ENCODE measurements at places on chromosomes 2 and 18.

- no peak for DNase-seq
These were observed 634 bp upstream of the MSGN1 start for GRCh38 chr2:17815468-17816184.

DNA sequence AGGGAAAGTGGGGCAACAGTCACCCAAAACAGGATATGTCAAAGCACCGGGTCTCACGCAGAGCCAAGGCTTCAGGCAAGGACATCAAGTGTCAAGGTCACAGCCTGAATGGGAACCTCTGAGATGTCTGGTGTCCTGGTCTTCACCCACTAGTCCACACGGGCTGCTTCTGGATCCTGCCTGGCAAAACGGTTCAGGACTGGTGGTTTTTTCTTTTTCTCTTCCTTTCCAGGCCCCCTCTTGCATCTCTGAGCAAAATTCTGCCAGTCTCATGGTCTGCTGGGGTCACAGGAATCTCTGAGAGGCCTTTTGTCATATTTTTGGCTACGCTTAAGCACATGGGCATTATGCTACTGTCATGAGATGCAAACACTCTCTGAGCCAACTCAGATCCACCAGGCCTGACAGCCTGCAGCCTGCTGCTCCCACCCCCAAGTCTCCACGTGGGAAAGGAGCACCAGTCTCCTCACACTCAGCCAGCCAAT is 518.2 kb upstream of the ZEB2 start:
- no peak for DNase-seq

GRCh38 chr18:29002747-29003146 is 825.8 kb upstream of the CDH2 start:
- DNase-seq, result no peak

- peak; percentile 34 for DNase-seq
These were observed 104.7 kb upstream of the CD302 start for GRCh38 chr2:159902722-159903121.

GRCh38 chr2:238998801-238999200 is 150.9 kb downstream of the TWIST2 start:
- DNase-seq, result no peak

GRCh38 chr2:70726947-70727725 is 40.9 kb downstream of the ADD2 start:
- DNase-seq, result no peak

Data from NCI-H524 treated with DMSO at 0.1 percent for 48 hours (cell line).